Non-pigmented ciliary epithelial cell (primary cell): ENCODE measurements at places on chromosomes 13 and 19.

GRCh38 chr19:54729416-54730188 lies 5.4 kb downstream of the KIR3DL3 start:
- DNase-seq = no peak

GRCh38 chr19:47097396-47098201 lies 16.0 kb downstream of the ZC3H4 start:
- no peak for DNase-seq

GRCh38 chr13:44045180-44045562 lies 165.5 kb downstream of the LACC1 start:
- no peak for DNase-seq

DNA sequence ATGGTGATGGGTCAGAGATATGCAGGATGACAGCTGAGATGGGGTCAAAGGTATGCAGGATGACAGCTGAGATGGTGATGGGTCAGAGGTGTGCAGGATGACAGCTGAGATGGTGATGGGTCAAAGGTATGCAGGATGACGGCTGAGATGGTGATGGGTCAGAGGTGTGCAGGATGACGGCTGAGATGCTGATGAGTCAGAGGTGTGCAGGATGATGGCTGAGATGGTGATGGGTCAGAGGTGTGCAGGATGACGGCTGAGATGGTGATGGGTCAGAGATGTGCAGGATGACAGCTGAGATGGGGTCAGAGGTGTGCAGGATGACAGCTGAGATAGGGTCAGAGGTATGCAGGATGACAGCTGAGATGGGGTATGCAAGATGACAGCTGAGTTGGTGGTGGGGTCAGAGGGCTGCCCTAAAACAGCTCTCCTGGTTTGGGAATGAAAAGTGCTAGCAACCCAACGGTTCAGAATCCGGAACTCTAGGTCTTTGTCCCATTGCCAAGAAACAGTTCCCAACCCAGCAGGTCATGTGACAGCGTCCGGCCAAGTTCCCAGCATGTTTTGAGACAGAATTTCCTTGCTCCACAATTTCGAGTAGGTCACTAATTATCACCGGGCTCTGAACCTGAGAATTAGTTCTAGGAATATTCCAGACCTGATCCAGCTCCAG lies 3.2 kb downstream of the SELENOW start:
- no peak for DNase-seq

DNA sequence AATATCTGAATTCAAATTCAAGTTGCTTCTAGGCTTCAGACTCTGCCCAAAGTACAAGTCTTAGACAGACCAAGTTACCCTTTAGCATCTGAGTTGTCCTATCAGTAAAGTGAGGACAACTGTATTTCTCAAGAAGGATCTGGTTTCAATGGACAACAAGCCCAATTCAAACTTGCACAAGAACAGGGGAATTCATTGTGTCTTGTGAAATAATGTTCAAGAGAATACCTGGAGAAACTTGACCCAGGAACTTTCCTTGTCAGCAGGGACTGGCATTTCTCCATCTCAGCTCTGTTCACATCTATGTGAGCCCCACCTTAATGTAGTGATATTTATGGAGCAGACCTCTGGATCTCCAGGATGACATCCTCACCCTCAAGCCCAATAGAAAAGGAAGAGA lies 894.9 kb upstream of the SLC10A2 start:
- DNase-seq = no peak

DNA sequence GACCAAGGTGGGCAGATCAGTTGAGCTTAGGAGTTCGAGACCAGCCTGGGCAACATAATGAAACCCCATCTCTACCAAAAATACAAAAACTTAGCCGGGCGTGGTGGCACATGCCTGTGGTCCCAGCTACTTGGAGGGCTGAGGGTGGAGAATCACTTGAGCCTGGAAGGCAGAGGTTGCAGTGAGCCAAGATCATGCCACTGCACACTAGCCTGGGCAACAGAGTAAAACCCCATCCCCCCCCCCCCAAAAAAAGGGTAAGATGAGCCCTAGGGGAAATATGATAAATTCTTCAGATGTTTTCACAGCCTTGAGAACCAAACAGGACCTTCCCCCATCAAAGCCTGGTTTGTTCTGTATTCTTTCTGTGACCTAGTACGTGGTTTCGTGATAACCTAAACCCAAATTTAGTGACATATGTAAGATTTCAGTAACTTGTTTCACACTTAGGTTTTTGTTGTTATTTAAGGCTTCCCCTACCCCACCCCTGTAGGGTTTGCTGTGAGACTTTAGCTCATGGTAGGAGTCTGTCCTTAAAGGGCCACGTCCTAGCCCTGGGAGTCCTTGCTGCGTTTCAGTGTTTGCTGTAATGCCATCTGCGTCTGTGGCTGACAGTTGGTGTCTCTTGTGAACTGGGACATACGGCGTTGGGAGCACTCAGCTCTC lies 49.6 kb downstream of the MYO9B start:
- DNase-seq = no peak

DNA sequence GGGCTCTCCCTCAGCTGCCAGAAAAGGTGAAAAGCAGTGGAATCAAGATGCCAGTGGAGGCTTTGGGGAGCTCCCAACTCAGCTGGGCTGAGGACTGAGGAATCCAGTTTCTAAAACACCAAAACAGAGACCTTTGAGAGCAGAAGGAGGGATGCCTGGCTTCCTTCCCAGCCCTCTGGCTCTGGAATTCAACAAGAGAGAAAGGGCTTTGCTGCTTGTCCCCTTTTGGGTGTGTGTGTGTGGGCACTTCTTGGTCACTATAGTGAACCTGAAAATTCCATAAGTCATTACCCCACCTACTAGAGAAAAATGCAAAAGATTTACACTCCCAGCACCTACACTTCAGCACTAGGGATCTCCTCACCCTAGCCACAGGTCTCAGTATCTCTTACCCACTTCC lies 30.3 kb upstream of the CYP2B6 start:
- DNase-seq = no peak

DNA sequence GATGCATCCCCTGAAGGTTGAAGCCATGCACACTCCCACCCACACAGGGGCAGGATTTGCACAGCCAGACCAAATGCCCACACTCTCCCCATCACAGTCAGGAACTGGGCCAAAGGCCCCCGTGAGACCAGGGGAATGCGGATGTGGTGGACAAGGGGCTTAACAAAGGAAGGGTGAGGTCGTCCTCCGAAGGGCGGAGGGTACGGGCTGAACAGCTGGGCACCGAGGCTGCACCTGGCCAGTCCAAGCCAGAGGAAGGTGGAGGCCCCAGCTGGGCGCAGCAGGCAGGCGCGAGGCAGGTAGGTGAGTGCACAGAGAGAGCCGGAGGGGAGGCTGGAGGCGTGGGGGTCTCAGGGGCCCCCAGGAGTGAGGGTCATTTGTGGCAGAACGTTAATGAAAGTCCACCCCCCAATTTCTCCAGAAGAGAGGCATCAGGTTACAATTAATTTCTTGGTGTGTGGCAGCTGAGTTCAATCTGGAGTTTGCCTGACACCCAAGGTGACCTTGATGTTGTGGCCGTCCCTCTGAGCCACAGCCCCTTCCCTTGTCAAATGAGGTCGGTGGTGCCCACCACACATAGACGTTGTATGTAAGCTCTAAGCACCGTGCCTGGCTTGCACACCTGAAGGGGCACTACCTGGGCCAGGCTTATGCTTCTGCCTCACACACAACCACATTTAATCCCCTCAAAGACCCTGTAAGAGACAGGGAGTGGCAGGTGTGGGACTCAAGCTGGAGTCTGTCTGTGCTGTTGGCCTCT lies 2.9 kb downstream of the KLK15 start:
- no peak for DNase-seq

- peak; percentile 57 for DNase-seq
Observed at GRCh38 chr13:78658630-78659449, at the start of gene OBI1. Gene OBI1 (minus strand): TSS chr13:78659155. CDS start chr13:78659120, 35 bp downstream.

DNA sequence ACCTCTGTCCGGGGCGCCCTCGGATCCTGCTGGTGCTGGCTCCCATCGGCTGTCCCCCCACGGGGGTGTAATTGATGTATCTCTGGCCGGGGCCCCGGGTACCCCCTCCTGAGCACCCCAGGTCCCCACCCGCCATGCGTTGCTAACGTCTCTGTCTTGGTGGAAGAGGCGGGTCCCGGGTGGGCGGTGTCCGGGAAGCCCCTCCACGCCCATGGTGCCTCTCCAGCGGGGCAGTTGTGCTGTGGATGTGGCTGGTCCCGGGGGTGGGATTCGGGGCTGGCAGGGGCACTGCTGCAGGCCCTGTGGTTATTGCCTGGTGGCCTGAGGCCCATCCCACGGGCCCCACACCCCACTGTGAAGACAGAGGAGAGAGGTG lies 4.9 kb downstream of the DIRAS1 start:
- no peak for DNase-seq

DNA sequence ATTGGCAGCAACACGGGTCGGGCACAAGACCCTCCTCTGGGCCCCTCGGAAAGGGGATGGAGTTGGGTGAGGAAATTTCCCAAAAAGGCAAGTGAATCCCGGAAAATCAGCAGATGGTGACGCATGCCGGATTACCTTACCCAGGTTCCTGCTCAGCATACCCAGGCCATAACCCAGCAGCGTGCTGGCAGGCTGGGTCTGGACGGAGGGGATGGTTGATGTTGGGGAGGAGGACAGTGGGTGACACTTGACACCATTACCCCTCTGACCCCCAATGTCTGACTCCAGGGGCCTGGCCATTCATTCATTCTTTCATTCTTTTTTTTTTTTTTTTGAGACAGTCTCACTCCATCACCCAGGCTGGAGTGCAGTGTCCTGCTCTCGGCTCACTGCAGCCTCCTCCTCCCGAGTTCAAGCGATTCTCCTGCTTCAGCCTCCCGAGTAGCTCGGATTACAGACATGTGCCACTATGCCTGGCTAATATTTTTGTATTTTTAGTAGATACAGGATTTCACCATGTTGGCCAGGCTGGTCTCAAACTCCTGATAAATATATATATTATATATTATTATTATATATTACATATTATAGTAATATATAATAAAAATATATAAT lies 799 bp downstream of the PVR start:
- DNase-seq = no peak

DNA sequence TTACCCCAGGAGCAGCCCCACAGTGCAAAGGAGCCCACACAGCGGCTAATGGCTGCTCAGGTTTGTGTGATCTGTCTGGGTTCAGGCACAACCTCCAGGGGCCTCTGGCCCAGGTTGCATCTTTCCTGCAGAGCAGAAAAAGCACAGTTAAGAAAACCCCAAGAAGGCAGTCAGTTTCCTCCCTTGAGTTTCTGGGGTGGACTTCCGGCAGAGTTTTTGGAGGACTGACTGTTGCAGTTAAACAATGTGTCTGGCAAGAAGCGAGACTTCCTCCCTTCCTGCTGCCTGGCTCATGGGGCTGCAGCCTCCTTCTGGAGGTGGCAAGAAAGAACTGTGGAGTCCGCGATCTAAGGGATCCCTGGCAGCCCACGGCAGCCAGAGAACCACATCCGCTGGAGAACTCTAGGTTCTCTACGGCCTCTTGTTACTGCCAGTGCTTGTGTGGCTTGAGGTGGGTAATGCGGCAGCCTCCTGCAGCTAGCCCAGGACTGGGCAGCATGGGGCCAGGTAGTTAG lies 114.4 kb downstream of the ZDHHC20 start:
- DNase-seq = no peak

DNA sequence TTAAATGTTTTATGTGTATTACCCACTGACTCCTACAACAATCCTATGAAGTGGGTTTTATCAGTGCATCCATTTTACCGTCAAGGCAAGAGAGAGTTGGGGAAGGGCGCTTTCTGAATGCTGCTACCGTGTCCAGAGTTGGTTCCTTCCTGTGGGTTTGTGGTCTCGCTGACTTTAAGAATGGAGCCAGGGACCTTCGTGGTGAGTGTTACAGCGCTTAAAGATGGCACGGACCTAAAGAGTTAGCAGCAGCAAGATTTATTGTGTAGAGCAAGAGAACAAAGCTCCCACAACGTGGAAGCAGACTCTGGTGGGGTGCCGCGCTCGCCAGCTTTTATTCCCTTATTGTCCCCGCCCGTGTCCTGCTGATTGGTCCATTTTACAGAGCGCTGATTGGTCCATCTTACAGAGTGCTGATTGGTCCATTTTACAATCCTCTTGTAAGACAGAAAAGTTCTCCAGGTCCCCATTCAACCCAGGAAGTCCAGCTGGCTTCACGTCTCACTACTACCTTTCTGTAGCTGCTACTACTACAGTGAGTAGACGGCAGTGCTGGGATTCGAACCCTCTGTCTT lies 6.1 kb downstream of the OSCAR start:
- DNase-seq = no peak

GRCh38 chr19:54561840-54562239 lies 11.8 kb upstream of the LILRA2 start:
- no peak for DNase-seq

- no peak for DNase-seq
Observed at GRCh38 chr19:8192221-8192820, 16.8 kb upstream of the CERS4 start.

- DNase-seq = no peak
Observed at GRCh38 chr13:75946536-75947284, 310.6 kb downstream of the LMO7 start.

DNA sequence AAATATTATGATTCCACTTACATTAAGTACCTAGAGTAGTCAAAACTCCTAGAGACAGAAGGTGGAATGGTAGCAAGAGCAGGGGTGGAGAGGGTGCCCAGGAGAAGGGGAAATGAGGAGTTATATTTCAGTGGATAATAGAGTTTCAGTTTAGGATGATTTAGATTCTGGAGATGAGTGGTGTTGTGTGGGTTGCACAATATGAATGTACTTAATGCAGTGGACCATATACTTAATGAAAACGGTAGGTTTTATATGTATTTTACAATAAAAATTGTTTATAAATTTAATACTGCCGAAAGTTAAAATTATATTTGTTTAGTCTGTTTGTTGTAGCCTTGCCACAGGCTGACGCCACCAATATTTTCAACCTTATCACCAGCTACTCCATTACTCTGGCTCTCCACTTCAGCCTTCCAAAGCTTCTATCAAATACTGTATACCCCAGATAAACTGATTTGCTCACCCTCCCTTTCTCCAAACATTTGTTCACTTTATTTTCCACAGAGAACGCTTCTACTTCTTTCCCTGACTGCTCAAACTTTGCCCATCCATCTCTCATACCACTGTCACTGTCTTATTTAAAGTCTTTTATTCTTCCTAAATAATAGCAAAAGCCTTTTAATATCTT lies 1.4 kb upstream of the RBM26 start:
- no peak for DNase-seq

- no peak for DNase-seq
Observed at GRCh38 chr19:29289020-29289419, 76.1 kb upstream of the UQCRFS1 start.
